Activated T-cell treated with anti-CD3 and anti-CD28 coated beads for 4 hours (primary cell): ENCODE measurements at places on chromosomes 11 and 22.
A peak's percentile ranks its signal among the peaks of the same experiment; 100 is the strongest.

- no peak for DNase-seq
Measured at GRCh38 chr11:45267052-45267451, 19.1 kb downstream of the SYT13 start.

GRCh38 chr22:24728790-24729637 is 45.5 kb downstream of the PIWIL3 start:
- no peak for DNase-seq

GRCh38 chr11:11848891-11849746 is 7.3 kb downstream of the USP47 start:
- DNase-seq: peak; percentile 48

DNA sequence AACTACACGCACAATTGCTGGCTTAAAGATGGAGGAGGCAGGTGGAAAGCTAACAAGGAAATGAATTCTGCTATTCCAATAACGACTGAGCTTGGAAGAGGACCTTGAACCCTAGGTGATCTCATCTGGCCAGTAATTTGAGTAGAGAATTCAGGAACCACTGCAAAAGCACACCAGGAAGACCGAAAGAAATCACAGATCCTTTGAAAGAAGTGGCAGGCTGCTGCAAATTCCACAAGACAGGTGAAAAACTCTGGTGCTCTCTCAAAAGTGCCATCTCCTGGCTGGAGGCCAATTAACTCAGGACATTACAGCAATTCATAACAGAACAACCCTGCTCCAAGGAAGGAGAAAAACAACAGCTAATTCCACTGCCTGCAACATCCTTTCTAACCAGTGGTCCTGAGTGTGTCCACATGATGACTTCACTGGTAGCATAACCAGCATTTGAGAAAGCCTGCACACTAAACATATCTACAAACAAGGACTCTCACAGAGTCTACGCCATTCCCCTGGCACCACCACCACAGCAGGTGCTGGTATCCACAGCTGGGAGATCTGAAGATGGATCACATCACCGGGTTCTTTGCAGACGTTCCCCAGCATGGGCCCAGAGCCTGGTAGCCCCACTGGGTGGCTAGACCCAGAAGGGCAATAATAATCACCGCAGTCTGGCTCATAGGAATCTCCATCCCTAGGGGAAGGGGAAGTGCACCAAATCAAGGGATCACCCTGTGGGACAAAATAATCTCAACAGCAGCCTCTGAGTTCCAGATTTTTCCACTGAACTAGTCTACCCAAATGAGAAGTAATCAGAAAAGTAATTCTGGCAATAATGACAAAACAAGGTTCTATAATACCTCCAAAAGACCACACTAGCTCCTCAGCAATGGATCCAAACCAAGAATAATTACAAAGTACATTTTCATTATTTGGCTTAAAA is 44.9 kb upstream of the CLTCL1 start:
- no peak for DNase-seq

DNA sequence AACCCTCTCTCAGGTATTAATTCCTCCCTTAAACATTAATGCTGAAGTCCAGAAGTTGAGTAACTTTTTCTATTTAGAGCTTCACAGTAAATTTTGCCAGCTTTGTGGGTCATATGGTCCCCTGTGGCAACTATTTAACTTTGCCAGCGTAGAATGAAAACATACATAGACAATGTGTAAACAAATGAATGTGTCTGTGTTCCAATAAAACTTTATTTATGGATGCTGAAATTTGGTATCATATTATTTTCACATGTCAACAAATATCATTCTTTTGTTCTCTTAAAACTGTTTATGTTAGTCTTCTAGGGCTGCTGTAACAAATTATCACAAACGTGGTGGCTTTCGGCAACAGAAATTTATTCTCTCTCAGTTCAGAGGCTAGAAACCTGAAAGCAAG is 85.1 kb downstream of the TMEM135 start:
- no peak for DNase-seq

GRCh38 chr22:49548356-49549202 is 279.1 kb downstream of the BRD1 start:
- DNase-seq: no peak

GRCh38 chr11:63563201-63564055 is at the start of gene PLAAT2:
TSS of gene PLAAT2 (minus strand) at chr11:63563379. CDS start at chr11:63563324, 55 bp downstream.
- no peak for DNase-seq

DNA sequence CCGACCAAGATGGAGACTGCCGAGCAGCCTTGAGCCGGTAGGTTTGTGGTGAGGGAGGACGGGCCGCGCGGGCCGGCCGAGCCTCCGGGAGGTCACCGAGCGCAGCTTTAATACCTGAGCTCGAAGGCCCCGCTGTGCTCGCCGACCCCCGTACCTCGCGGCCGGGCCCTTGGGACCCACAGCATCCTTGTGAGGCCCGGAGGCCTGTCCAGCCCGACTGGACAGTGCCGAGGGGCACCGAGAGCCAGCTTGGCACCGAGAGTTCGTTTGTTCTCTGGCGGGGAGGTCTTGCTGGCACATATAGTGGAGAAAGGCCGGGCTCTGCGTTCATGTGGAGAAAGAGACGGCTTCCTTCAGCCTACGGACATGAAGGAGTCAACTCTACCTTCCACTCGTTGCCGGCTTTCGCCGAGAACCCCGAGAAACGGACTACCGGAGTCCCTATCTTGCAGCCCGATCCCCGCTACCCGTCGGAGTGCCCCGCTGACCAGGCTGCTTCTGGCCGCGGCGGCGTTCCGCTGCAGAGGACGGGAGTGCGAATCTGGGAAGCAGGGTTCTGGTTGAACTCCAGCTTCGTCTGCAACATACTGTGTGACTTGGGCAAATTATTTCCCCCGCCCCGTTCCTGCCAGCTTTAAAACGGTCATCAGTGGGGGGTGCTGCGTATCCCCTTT is 349 bp downstream of the TSSC4 start:
- no peak for DNase-seq

DNA sequence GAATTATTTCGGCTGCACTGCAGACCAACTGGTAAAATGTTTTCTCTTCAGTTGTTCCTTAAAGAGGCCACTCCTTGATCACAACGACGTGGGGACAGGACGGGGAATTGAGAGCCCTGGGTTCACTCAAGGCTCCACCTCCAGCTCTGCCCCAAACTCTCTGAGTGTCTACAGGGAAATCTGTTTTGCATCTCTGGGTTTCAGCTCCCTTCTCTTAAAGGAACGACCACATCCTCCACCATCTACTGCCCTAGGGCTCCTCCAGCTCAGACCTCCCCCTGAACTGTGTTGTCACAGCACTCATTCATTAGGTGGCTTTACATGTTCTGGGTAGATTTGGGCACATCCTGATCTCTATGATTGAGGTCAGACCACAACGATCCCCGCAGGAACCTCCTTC is 5.1 kb upstream of the PPFIA1 start:
- DNase-seq: no peak

GRCh38 chr11:103601225-103601846 is 435.1 kb upstream of the DDI1 start:
- DNase-seq: no peak

GRCh38 chr11:14703731-14704130 is 60.1 kb downstream of the PDE3B start:
- DNase-seq: no peak

DNA sequence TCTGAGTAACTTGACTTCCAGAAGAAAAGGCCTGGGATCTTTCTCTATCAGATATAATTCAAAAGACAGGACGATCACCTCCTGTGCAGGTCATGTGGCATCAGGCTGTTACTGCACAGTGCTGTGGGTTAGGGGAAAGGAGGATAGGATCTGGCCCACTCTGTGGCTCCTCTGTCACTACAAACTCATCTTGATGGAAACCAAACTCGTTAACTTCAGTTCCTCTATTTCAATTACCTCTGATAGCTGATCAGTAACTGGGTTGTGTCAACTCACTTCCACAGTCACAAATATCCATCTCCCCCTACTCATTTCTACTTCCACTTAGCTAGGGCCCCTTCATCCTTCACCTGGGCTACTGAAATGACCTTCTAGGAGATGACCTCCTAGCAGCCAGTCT is 95.2 kb downstream of the RCN1 start:
- DNase-seq: no peak

DNA sequence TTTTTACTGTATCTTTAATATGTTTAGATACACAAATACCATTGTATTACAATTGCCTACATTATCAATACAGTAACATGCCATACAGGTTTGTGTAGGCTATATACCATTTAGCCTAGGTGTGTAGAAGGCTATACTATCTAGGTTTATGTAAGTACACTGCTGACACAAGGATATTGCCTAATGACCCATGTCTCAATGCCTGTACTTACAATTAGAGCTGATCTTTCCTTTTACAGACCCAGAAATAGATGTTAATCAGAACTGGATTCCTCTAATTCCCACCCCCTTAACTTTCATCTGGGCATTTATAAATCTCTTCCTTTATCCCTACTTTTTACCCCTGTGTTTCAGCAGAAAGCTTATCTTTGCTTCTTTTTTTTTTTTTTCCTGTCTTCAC is 229.5 kb downstream of the METTL15 start:
- no peak for DNase-seq

GRCh38 chr11:20874358-20874757 is 205.0 kb downstream of the NELL1 start:
- no peak for DNase-seq

GRCh38 chr11:126497581-126498122 is 142.2 kb downstream of the ST3GAL4 start:
- DNase-seq: no peak

- DNase-seq: no peak
Measured at GRCh38 chr11:696955-697491, 1.4 kb downstream of the TMEM80 start.

DNA sequence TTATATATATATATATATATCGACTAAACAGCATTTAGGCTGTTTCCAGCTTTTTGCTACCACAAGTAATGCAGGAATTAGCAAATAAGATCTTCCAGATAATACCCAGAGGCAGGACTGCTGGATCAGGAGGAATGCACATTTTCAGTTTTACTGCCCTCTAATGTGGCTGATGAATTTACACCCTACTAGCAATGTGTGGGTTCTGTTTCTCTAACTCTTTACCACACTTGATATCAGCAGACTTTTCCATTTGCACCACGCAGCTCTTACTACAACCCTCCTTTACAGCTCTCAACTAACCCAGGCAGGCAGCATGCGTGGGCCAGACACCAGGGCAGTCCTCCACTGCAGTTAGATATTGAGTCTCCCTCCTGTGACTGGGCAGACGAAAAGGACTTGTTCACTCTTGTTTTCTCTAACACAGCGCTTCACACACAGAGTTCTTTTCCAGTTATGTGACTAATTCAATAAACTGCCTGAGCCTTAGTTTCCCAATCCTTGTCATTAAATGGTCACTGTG is 67.7 kb downstream of the IGLL5 start:
- DNase-seq: no peak
